Globus pallidus (tissue), 1 donor: ENCODE measurements at places on chromosomes 4 and X.

GRCh38 chrX:109534933-109535332 is 1.7 kb upstream of the NXT2 start:
- DNase-seq: no peak

DNA sequence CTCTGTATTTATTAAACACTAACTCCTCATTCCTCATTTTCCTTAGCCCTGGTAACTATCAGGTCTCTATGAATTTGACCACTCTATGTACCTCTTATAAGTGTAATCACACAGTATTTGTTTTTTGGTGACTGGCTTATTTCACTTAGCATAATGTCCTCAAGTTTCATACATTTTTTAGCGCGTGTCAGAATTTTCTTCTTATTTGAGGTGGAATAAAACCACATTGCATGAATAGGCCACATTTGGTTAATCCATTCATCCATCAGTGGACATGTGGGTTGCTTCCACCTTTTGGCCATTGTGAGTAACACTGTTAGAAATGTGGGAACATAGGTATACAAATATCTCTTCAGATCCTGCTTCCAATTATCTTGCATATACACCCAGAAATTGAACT is 341.2 kb upstream of the BOD1L1 start:
- DNase-seq: no peak

- DNase-seq: no peak
These were observed 178.2 kb upstream of the GPC4 start for GRCh38 chrX:133593531-133593930.

GRCh38 chrX:37476571-37477170 is 94.8 kb upstream of the LANCL3 start:
- no peak for DNase-seq

DNA sequence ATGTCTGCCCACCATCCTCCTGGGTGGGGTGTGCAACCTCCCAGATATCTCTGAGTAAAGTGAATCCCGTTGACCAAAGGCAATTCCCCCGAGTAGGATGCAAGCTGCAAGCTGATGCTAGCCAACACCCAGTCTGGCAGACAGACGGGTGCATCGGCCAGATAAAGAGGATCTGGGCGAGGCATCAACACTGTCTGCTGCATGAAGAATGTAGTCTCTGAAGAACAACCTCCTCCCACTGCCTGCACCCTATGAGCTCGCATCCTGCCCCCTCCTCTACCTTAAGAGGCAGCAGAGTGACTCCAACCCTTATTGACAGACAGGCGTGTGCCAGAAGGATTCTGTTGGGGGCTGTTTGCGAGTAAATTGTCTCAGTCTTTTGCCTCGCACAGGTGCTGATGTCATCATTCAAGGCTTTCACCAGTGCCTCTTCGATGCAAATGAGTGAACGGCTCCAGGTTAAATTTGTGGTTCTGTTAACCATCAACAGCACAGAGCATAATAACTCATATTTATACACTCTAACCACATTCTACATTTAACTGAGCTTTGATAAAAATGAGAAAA is 546.9 kb downstream of the BCOR start:
- no peak for DNase-seq

- no peak for DNase-seq
These were observed 343.5 kb upstream of the SFRP2 start for GRCh38 chr4:154132406-154132805.

GRCh38 chr4:58760100-58760499 is 1649.9 kb upstream of the IGFBP7 start:
- DNase-seq: no peak
